ENCODE measurements at places on chromosomes 1 and 21.

DNA sequence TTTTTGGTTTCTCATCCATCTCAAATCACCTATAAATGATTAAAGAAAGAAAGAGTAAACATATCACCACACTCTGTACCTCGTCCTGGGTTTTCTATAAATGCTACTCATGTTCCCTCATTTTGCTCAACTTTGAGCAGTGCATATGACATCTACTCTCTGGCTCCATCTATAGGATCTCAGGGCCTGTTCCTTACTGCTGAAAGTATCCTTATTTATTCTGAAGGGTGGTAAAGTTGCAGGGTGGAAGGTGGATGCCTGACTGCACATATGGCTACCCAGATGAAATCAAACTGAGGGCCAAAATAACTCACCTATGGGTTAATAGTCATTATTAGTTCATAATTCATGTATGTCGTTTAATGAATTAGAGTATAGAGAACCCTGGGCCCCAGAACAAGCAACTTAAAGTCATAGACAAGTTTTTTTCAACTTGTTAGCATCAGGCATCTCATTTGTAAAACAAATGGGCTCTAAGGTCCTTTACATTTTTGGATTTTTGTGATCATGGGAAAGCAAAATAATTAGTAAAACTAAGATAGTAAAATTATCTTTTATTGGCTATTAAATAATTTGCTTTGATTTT lies 46.5 kb downstream of the NCF2 start:
- DNase-seq, result no peak

GRCh38 chr1:59272507-59272906 lies 24.4 kb upstream of the FGGY start:
- no peak for DNase-seq

DNA sequence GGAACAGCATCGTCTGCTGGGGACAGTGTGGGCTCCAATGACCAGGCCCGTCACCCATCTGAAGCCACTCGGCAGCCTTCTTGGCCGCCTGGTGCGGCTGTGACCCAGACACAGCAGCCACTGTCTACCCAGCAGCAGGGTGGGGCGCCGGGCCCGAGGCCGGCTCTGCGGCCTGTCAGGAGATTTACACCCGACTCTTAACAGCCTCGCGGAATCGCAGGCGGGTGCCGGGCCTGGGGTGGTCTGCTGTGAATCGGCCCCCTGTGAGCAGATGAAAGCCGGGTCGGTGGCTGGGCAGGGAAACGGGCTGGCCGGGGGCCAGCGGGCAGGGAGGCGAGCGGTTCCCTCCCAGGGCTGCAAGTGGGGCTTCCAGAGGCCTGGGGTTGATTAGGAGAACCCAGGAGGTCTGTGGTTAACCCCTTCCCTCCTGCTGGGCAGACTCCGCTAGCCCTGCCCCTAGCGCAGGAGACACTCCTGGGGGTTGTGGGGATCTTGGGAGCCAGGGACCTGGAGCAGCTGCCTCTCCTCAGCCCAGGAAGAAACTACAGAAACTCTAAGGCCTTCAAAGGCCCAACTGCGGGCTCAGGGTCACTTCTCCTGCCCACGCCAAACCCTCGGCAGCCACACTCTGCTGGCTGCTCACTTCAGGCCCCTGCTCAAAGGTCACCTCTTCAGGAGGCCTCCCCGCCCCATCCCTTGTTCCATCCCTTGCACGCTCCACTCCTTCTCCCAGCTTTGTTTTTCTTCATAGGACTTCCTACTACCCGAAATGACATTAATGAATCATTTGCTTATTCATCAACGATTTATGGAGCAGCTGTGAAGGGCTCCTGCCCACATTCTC lies 15.6 kb downstream of the RUNX3 start:
- DNase-seq, result no peak

DNA sequence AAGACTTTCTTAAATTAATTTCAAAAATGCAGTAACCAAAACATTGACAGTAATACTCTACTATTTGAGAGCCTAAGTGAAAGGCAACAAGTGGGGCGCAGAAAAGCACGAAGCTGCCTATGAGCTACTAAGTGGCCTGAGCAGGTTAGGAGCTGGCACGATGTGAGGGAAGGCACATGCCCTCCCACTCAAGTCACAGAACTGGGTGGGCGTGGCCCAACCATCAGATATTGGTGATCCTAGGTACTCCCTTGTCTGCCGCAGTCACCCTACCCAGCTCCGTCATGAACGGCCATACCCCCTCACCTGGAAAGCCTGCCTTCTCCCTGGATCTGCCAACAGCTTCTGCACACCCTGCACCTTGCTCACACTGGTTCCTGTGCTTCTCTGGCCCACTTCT lies 40.8 kb downstream of the SSBP3 start:
- no peak for DNase-seq

DNA sequence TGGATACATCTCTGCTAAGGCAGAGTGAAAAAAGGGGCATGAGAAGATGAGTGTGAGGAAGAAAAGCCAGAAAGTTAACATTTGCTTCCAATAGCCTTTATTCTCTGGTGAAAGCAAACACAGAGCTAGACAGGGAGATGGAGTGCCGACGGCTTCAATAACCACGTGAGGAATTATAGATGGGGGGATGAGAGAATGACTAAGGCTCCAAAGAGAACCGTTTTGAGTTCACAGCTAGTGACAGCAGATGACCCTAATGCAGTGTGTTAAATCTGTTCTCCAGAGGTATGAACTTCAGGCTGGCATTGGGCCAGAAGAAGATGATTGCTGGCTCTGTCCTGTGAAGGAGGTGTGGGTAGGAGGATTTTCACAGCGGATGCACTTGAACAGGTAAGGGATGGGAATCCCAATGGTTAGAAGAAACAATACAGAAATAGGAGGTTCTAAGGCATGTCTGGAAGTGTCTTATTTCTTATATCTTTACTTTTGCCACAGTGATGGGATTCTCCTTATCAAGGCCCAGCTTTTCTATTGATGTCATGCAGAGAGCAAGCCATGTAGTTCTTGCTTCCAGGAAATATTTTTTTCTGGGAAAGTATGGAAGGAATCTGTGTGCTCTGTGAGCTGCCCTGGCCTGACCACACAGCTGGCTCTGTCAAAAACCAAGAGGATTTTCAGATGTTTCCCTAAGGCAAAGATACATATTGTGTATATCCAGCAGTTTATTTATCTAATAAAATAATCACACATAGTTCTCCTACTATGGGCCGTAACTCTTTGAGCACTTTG lies 573.8 kb downstream of the LTN1 start:
- DNase-seq, result no peak

GRCh38 chr1:230242326-230242725 lies 175.3 kb downstream of the GALNT2 start:
- no peak for DNase-seq

GRCh38 chr1:228905701-228906101 lies 170.4 kb downstream of the RHOU start:
- DNase-seq, result no peak

DNA sequence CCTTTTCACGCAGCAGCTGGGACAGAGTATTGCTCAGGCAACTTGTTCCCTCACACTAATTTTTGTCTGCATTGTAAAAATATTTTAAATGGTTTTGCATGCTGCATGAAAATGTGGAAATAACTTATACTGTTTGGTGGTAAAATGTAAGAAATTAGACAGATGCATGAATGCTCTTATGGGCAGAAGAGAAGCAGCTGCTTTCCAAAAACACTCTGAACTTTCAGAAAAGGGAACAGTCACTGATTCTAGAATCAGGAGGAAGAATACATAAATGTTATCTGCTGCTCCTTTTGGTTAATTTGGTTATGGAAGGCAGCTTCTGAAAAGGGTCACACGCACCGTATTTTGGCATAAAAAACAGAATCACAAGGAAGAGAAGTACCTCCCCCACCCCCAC lies 87.0 kb upstream of the RUNX1 start:
- DNase-seq, result no peak

DNA sequence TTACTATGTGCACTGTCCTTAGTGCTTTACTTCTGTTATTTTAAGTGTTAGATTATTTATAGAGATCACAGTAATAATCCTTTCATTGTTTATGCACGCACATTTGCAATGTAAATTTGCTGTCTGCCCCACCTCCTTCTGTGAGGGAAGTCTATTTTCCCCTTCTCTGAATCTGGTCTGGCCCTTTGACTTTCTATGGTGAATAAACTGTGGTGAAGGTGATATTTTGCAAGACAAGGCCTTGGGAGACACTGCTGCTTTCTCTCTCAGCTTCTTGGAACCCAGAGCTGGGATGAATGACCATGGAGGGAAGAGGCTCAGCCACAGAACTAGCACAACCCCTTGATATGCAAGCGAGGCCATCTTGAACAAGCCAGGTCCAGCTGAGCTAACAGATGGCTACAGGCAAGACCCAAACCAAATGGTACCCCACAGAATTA lies 156.3 kb downstream of the ST6GALNAC3 start:
- DNase-seq, result no peak

DNA sequence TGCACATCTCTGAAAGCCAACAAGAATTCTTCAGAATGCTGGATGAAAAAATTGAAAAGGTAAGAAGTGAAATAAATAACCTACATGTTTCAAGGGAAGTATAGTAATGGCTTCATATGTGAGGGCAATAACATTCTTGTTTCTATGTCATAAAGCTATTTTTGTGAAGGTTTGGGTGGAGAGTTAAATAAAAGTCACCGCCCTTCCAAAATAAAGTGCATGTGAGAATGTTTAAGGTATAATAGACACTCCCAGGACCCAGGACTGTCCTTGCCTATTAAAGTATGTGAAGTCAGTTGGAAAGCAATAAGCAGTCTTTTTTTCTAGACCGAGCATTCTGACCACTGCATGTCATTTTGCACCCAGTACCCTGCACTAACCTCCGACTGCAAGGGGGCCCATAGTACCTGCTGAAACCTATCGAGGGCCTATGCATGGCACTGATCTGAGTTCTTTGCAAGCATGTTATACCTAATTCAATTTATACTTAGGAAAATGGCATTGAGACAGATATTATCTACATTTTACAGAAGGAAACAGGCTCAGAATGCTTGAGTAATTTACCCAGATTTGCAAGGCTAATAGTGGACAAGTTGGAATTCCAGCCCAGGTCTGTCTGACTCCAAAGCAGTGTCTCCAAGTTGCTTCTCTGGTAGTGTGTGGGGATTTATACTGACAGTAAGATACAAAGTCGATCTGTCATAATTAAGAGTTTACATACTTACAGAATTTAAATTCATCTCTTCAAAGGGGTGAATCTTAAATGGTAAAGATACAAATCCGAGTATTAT lies 156.1 kb downstream of the EDEM3 start:
- DNase-seq, result no peak

DNA sequence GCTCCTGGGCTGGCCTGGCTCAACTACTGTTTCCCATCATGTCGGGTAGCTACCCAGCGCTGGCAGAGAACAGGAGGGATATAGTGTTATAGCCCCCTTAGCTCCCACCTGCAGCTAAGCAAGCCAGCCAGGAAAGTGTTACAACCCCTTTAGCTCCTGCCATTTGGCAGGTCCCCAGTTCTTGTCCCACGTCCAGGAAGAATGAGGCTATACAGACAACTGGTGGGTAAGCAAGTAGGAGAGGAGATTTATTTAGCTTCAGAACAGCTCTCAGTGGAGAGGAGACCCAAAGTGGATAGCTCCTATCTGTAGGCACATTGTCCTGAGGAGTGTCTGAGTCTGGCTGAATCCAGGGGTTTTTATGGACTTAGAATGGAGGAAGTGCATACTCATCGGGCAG lies 741.1 kb upstream of the B3GALT2 start:
- no peak for DNase-seq

DNA sequence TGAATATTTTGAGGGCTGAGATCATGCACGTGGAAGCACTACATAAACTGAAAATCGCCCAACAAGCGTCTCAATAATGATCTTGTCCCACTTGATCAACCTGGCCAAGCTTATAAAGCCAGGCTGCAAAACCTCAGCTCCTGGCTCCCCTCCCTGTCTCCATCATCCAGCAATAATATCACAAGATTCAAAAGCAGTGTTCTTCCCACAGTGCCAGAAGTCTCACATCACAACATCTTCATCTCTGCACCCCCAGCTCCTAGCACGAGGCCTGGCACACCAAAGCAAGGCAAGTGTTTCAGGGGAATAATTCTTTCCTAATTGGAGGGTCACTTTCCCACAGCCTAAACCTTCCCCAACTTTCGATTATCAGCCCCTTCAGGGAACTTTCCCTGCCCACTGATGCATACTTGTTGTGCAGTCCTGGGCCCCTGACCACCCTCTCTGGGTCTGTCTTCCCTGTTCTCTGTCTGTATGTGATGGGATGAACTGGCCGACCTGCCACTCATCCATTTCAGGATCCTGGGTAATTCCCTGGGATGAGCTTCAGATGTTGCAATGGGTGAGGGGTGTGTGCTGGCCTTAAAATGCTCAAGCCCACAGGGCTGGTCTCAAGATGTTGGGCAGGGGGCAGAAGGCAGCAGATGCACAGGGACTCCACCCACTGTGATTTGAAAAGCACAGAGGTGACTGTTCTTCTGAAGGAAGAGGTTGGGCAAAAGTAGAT lies 129.0 kb downstream of the DMRTB1 start:
- DNase-seq, result no peak

- DNase-seq, result no peak
These were observed 347.1 kb upstream of the PLD5 start for GRCh38 chr1:242871471-242872030.

DNA sequence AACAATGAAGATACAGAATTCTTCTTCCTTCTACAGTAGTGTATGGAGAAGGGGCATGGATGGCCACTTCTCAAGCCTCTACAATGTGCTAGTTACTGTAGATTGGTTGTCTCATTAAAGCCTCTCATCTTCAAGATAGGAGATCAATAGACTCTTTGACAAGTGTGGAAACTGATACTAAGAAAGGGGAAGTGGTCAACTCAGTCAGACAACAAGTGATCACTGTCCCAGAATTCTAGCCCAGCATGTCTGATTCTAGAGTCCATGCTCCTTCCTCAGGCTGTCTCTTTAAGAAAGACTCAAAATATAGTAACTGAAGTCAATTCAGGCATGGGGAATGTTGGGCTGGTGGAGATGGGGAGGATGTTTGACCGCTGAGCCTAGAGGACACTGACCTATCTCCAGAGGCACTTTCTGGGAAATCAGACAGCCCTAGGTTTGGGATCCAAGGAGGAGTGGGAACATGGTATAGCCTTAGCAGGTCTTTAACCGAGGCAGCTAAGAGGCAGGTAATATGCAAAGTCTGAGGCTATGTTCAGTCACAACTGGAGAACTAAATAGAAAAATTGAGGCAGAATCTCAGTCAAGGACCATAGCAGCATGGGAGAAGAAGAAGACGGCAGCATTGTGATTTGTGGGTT lies 39.3 kb upstream of the EYA3 start:
- DNase-seq, result no peak

DNA sequence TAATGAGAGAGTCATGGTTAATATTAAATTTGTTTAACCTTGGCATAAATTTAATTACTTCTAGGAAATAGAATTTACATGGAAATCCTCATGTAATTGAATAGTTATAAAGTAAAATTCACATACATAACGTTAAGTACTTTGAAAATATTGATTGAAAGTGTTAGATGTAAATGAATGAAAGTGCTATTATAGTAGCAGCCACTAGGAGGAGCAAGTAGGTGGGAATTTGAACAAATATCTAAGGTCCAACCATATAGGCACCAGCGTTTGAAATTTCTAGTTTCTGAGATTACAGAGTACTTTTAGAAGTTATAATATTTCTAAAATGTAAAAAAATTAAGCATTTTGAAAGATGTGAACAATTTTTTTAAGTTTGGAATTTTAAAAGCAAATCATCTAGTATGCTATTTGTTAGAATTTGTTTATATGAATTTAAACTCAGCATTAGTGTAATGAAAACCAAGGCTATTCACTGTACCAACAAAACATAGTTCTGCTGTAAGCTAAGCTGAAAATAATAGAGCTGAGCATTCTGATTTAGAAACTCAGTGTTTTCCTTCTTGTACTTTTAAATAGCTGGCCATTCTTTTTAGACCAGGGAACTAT lies 3.3 kb downstream of the B3GALT2 start:
- DNase-seq, result peak; percentile 44
